Thymus (tissue), 14 donors: ENCODE measurements at places on chromosomes 2 and 18.

- no peak for DNase-seq
Observed at GRCh38 chr2:39620067-39620466, 45.6 kb upstream of the TMEM178A start.

GRCh38 chr18:32920796-32921787 is 148.3 kb upstream of the KLHL14 start:
- no peak for DNase-seq

- no peak for DNase-seq
Observed at GRCh38 chr2:170052151-170052550, 125.8 kb upstream of the MYO3B start.

GRCh38 chr2:189049709-189050164 is 75.6 kb downstream of the COL3A1 start:
- DNase-seq = no peak

DNA sequence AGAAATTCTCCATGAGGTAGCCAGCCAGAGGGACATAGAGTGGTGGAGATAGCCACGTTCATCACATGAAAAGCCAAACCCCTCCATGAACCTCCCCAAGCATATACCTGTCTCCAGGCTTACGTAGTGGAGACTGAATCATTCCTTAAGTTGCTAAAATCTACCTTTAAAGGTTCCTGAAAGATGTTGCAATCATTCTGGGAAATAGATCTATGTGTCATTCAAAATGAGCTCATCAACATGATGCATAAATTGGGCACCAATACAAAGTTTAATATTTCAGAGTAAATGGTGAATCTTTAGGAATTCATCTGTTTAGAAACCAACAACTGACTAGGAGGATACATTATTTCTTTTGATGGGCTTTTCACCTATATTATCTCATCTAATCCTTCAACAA is 362.6 kb upstream of the ID2 start:
- no peak for DNase-seq

DNA sequence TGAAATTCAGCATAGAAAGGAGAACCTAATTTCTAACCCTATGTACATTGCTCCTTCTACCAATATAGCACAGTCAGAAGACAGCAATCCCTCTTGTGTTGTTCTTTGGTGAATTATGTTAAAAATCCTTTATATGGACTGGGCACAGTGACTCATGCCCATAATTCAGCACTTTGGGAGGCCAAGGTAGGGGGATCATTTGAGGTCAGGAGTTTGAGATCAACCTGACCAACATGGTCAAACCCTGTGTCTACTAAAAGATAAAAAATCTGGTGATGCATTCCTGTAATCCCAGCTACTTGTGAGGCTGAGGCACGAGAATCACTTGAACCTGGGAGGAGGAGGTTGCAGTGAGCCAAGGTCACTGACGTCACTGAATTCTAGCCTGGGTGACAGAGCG is 195.6 kb downstream of the TMX3 start:
- no peak for DNase-seq

GRCh38 chr2:109218792-109219126 is 89.8 kb downstream of the SH3RF3 start:
- no peak for DNase-seq

DNA sequence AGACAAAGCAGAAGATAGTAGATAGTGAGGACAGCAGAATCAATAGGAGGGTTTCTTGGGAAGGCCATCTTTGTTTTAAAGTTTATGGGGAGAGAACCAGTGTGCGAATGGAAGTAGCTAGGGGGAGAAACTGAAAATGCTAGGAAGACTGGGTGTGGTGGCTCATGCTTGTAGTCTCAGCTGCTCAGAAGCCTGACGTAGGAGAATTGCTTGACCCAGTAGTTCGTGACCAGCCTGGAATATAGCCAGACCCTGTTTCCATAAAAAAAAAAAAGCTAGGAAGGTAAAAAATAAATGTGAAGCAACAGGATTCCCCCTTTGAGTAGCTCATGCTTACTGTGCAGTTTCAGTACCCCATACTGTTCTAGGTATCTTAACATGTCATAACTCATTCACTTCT is 19.2 kb upstream of the DRC1 start:
- no peak for DNase-seq

GRCh38 chr2:188875104-188875503 is 99.1 kb upstream of the COL3A1 start:
- no peak for DNase-seq

- no peak for DNase-seq
Observed at GRCh38 chr18:68397241-68398035, 317.5 kb downstream of the TMX3 start.

DNA sequence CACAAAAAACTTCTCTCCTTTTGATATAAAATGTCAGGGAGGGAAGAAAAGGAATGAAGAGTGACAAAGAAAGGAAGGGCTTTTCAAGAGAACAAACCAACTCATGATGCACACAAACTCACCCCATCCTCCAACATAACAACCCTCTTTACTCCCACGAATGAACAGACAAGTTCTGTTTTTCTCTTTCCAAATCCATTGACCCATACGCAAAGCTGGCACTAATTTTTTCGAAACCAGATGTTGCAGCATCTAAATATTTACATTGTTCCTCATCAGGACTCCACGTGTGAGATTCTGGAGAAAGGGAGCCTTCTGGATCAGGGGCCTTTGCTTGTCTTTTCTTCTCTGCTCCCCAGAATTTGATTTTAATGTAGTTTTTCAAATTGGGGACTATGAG is 143.3 kb upstream of the BCL2L11 start:
- no peak for DNase-seq

- DNase-seq = no peak
Observed at GRCh38 chr2:107525406-107525805, 301.3 kb upstream of the RGPD4 start.
